ENCODE measurements at places on chromosomes 5 and 9. TPM values are rescaled to one million over a fixed set of nuclear protein-coding genes. Genes with fewer than 3 reads are reported as not detected.

The KYAT1 gene
- total RNA-seq, result 5.8 TPM

DNA sequence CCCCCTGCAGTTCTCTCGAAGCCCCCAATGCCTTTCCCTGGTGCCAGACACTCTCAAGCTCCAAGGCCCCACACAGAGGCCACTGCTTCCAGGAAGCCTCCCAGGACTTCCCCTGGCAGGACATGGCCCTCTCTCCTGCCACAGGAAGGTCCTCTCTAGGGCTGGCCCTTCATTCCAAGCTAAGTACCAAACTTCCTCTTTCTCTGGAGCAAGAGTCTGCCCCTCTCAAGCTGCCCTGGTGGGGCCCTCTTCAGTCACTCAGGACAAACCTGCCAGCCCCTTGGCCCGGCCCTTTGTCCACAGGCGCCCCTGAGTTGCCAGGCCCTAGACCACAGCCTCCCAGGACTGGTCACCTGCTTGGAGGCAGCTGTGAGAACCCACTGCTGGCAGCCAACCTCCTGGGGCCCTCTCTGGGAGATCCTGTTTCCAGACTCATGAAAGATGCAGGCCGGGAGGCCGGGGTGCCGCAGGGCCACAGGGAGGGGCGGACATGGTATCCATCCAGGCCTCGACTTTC is 6.6 kb downstream of the NINJ1 start:
- no peak for DNase-seq

- peak; percentile 33 for DNase-seq
These were observed 31.5 kb downstream of the HRH2 start for GRCh38 chr5:175689147-175689991.

GRCh38 chr5:176384991-176385390 is 3.4 kb downstream of the NOP16 start:
- no peak for DNase-seq

DNA sequence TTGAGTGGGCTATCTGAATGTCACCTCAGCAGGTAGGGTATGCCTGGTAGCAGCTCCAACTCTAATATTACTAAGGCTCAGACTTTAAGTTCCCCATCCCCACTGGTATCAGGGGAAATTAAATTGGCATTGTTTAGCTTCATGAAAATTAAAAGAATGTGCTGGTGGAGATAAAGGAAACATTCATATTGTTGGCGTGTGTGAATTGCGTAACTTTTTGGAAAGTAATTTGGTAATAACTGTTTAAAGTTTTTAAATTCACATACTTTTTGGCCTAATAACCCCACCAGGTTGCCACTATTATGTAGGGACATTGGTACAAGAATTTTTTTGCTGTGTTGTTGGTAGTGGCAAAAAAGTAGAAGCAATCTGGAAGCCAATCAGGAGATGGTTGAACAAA is 29.4 kb downstream of the TNPO1 start:
- peak; percentile 55 for DNase-seq

DNA sequence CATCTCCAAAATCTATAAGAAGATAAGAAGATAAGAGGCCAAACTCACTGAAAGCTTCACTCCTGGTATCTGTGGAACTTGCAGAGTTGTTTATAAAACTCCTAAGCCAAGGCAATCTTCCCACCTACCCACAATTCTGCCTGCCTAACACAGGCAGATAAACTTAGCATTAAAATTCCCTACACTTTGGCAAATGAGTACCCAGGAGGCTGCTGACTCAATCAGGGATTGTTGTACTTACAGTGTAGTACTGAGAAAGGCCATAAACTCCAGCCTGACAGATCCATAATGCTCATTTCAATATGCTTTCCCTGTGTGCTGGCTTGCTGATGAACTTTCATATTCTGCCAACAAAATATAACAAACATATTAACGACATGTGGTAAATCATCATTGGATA is 725.2 kb downstream of the BRINP1 start:
- DNase-seq, result no peak

DNA sequence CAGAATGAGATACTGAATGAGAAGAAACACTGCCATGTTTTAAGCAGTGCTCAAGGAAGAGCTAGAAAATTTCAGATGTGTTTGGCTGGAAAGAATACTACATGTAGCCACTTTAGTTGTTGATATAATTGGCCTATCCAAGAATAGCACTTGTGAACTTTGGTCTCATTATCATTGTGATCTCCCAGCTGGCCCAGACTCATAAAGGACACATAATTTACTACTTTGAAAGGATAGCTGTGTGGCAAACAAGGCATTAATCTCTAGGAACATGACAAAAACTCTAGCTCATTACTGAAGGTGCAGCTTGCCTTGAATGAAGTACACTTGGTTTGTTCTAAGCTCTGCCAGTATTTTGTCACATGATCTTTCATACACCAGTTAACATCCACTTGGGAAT is 356.3 kb downstream of the CSNK1G3 start:
- DNase-seq, result no peak

DNA sequence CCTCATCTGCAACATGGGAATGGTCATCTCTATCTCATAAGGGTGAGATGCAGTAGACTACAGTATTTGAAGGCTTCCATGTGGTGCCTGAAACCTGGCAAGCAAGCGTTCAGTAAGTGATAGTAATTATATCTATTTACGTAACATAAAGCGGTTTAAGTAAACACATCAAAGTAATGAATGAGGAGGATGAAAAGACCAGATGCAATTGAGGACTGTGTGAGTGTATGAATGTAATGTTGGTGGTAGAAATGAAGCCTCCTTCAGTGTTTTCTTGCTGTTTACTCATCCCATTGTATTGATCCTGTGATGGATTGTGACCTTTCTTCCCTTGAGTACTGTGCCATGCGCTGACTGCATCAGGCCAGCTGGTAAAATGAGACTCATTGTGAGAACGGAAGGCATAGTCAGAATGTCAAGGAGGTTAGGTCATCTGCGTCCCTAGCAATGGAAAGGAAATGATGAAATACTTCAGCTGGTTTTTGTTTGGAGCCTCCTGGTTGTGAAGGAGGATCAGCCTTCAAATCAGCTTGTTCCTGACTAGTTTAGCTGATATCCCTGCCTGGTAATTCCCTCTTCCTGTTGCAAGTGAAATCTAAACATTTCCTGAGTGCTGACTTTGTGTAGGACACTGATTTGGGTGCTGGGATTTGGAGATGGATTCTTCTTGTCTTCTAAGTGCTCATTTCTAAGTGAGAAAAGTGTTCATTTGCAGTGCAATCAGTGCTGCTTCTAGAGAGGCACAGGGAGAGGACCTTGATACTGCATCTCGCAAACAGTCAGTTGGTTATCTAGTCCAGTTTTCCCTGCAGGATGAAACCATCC is 35.6 kb downstream of the TNFSF8 start:
- DNase-seq, result peak; percentile 97

DNA sequence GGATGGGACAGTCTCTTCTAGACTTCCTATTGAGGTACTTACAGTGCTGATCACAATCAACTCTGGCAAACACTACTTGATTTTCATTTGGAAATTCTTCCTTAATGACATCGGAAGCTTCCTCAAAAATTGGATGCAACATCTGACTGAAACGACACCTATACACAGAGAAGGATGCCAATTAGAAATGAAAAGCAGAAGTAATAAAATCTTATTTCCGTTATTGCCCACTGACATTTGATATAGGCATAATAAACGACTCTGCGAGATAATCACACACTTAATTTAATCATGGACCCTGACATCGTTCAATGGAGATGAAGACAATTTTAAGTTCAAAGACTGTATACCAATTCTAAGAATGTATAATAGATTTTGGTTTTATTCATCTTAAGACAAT is 46.4 kb downstream of the ERP44 start:
- DNase-seq, result no peak

GRCh38 chr5:15233566-15233965 is 266.4 kb upstream of the FBXL7 start:
- peak; percentile 33 for DNase-seq

- DNase-seq, result no peak
These were observed 172.2 kb upstream of the SNX2 start for GRCh38 chr5:122602700-122603099.

- DNase-seq, result no peak
These were observed 69.8 kb downstream of the SGCD start for GRCh38 chr5:156396830-156397081.

DNA sequence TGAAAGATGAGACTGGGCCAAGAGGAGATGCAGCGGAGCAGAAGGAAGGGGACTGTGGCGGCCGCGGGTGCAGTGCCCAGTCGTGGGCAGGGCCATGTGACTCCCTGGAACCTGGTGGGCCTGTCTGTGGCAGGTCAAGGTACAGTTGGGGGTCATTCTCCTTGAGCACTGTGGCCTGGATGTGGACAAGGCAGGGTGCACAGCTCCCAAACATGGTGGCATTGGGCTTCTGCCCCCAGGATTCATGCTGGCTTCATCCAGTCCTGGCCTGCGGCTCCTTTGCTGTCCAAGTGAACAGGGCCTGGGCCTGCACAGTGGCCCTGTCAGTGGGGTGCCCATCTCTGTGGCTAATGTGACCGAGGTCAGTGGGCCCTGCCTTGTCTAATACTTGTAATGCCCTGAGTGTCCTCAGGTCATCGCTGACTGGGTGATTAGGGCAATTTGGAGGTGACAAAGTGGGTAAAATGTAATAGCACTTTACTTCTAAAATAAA is 39.9 kb downstream of the CEP72 start:
- DNase-seq, result no peak

The C1QTNF2 gene
- not detected for total RNA-seq

The GHR gene
- 1.5 TPM for total RNA-seq
